ENCODE measurements at places on chromosomes 13 and 19.

DNA sequence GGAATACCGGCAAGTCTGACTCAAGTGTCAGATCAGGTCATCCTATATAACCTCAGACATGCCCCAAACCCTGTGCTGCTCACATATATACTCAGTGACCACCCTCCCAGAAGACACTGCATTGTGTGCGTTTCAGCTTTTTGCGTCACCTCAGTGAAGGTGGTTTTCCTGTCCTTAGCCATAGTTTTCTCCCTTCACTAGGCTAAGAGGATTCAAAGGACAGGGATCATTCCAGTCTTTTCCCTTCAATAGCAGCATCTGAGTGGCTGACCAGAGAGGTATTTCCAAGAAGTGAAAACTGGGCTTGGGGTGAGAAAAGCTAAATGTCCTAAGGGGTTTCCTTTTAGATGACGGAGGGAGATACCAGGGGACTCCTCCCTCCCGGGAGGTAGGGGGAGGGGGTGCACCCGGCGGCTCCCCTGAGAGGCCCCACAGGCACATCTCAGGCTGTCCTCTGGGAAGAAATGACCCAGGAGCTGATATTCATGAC, 12.7 kb upstream of the OR10H1 start:
- DNase-seq = no peak

- no peak for DNase-seq
Observed at GRCh38 chr13:26469602-26470001, 87.9 kb upstream of the WASF3 start.

DNA sequence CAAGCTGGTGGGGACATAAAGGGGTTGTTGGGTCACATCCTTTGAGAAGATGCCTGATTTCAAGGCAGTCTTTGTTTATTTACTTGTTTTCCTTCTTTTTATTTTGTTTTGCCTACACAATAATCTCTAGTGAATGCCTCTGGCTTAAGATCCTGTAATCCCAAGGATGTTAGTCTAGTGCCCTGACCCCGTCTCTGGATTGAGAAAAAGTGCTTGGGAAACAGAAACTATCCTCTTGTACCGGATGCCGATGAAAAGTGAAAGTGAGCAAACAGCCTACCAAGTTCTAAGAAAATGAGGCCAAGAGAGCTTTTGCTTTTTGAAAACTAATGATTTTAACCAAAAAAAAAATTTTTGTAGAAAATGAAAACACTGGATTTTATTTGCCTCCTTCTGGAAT, 42.1 kb upstream of the C1QTNF9 start:
- DNase-seq = no peak

GRCh38 chr13:51644654-51645053, 60.4 kb downstream of the WDFY2 start:
- DNase-seq = no peak

- no peak for DNase-seq
Observed at GRCh38 chr19:31064491-31064890, 284.7 kb downstream of the TSHZ3 start.

GRCh38 chr19:39679056-39679790, 23.5 kb downstream of the LGALS16 start:
- no peak for DNase-seq

DNA sequence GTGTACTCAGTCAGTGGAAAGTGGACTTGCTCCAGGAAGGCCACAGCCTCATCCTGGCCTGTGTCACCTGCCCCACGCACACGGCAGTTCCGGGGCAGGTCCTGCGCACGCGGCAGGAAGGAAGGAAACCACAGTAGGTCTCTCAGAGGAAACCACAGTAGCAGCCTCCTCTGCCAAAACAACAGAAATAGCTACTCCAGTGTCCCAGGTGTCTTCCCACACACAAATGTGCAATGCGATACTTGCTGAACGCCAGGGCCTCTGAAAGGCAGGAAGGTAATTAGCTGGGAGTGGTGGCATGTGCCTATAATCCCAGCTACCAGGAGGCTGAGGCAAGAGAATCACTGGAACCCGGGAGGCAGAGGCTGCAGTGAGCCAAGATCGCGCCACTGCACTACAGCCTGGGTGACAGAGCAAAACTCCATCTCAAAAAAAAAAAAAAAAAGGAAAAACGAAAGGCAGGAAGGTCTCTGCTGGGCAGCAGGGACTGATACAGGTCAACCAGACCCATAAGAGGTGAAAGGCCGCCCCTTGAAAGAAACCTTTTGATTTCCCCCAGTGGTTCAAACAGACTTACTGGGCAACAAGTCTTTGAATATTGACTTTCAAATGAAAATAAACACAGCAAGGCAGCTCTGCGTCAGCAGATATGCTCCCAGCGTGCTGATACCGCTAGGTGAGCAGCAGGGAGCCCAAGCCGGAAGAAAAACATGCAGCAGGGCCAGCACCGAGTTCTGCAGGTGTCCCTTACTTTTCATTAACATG, 49.5 kb downstream of the CRYL1 start:
- DNase-seq = no peak

- DNase-seq = no peak
Observed at GRCh38 chr13:93889430-93889951, 590.0 kb downstream of the DCT start.

- no peak for DNase-seq
Observed at GRCh38 chr19:2668175-2668763, 34.2 kb downstream of the GNG7 start.

DNA sequence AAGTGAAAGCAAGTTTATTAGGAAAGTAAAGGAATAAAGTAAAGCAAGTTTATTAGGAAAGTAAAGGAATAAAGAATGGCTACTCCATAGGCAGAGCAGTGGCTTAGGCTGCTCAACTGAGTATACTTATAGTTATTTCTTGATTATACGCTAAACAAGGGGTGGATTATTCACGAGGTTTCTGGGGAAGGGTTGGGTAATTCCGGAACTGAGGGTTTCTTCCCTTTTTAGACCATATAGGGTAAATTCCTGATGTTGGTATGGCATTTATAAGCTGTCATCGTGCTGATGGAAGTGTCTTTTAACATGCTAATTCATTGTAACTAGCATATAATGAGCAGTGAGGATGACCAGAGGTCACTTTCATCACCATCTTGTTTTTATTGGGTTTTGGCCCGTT, 194.3 kb downstream of the DLEU7 start:
- no peak for DNase-seq

- DNase-seq = no peak
Observed at GRCh38 chr13:63684822-63685221, 2269.2 kb upstream of the PCDH20 start.

GRCh38 chr19:17328517-17329365, 5.9 kb downstream of the ANO8 start:
- no peak for DNase-seq

DNA sequence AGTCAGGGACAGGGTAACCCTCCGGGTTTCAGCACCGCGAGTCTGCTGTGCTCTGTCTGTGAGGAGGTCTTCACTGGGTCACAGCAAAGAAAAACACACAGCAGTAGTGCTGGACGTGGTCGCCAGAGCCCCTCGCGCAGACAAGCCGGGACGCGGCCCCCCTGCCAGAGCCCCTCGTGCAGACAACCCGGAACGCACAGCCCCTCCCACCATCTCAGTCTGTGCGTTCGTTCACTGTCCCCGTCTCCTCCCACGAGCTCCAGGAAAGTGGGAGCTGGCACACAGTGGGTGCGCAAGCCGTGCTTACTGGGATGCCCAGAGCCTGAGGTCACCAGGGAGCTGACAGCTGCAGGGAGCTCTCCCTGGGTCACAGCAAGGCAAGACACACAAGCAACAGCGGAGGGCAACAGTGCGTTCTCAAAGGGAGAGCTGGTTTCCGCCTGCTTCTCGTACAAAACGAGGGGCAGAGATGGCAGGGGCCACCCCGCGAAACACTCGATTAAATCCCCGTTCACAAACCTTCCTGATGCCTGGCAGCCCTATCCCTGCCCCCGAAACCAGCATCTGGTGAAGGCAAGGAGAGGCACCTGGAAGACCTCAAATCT, 3.2 kb upstream of the PLPP2 start:
- DNase-seq = no peak

DNA sequence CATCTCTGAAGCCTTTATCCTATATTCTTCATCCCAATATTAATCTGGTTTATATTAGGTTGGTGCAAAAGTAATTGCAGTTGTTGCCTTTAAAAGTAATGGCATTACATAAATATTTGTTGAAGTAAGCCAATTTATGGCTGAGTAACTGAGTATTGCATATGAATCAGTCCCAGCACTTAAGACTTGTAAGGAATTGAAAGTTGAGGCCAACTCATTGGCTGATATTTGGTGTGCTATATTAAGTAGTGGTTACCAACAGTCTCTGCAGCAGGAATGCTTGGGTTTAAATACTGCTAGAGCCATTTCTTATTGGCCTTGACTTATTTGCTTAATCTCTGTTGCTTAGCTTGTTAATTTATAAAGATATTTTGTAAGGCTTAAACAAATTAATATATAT, 460.7 kb downstream of the GPC6 start:
- no peak for DNase-seq

- no peak for DNase-seq
Observed at GRCh38 chr19:42657556-42657955, 62.8 kb upstream of the CEACAM8 start.

DNA sequence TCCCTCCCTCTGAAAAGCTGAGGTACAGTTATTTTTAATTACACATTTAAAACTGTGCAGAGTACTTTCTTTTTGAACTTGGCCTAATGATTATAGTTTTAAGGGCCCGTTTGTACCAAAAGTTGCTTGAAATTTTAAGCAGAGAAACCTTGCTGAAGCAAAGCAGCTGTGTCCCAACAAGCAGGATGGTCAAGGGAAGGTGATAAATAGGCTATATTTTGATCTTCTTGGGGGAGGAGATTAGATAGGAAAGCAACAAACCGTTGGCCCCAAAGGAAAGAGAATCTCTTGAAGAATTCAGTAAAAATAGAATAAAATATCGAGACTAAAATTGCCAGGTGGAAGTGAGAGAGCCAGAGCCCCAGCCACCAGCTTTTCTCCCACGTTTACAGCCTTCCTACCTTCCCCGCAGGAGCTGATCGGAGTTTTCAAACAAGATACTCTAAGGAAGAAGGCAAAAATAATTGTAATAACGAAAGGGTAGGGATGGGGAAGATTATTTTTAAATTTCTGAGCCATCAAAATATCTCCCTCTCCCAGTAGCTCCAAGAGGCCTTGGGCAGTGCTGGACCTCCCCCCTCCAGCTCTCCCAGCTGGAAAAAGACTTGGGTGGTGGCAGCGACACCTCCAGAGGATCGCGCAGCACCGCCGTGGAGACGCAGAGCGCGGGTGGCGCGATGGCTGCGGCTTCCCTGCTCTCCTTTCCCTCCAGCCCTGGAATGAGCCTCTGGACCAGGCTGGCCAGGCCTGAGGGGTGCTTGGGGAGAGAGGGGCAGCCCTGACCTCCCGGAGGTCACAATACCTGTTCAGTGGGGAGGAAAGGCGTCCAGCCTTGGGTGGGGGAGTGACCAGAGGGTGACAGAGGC, 5.8 kb downstream of the ZIC2 start:
- DNase-seq = no peak

DNA sequence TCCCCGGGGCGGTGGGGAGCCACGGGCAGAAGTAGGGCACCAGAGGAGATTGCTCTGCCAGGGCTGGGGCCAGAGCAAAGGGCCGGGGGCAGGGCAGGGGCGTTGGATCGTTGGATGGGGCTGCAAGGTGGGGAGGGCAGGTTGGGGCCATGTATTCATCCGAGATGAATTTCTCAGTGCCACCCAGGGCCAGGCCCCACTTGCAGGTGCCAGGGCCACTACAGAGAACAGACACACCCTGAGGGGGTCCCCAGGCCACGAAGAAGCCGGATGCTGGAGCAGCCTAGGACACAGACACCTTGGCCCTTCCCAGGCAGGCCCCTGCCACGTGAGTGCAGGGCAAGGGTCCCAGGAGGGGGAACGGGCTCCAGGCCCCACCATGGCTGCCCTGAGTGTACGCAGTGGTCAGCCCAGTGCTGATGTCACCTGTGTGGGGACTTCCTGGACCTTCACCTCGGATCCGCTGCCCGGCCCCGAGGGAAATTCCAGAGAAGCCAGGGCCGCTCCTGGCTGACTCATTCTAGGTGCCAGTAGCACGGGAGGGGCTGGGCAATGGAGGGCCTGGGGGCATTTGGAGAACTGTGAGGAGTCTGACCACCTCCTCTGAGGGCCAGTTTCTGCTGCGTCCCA, 9.6 kb upstream of the SBNO2 start:
- DNase-seq = no peak

- DNase-seq = no peak
Observed at GRCh38 chr13:52711286-52711685, 28.3 kb downstream of the CNMD start.

DNA sequence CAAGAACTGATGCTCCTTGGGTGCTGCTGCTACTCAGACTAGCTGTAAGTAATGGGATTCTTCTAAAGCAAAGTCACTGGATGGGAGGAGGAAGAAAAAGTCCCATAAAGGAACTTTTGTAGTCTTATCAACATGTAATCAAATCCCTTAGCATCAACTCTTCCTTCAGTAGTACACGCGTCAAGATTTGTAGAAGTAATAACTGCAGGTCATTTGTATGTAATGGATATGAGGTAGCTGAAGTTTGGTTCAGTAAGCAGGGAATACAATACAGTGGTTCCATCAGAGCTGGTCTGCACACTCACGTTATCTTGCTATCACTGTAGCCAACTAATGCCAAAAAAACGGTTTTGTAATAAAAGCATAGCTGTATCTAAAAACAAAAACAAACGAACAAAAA, 72.4 kb upstream of the ZDHHC20 start:
- DNase-seq = no peak

DNA sequence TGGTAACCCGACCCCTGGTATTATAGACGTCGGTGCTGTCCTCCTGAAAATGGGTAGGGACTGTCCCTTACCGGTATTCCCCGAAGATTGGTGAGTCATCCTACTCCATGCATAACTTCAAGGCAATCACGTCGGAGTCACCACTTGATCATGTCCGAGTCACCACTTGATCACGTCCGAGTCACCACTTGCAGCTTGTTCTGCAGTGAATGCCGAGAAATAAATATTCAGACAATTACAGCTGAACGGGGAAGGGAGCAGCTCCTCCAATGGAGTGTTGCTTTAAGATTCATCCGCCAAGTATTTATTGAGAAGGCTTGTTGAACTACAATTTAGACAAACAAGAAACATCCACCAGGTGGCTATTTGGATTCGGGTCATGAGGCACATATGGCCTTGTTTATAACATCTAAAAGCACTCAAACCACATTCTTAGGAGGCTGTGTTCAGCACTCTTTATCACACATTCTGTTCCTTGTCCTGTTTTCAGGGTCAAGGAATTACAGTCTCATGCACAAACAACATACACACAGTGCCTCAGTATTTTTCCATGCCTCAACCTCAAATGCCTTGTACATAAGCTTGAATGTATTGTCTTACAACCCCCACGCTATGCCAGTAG, 43.1 kb downstream of the ZNF726 start:
- DNase-seq = no peak
